ENCODE measurements at places on chromosomes 11 and 22. TPM values are rescaled to one million over a fixed set of nuclear protein-coding genes. Genes with fewer than 3 reads are reported as not detected.

The DRICH1 gene
- not detected for total RNA-seq

The CD248 gene
- not detected for total RNA-seq

DNA sequence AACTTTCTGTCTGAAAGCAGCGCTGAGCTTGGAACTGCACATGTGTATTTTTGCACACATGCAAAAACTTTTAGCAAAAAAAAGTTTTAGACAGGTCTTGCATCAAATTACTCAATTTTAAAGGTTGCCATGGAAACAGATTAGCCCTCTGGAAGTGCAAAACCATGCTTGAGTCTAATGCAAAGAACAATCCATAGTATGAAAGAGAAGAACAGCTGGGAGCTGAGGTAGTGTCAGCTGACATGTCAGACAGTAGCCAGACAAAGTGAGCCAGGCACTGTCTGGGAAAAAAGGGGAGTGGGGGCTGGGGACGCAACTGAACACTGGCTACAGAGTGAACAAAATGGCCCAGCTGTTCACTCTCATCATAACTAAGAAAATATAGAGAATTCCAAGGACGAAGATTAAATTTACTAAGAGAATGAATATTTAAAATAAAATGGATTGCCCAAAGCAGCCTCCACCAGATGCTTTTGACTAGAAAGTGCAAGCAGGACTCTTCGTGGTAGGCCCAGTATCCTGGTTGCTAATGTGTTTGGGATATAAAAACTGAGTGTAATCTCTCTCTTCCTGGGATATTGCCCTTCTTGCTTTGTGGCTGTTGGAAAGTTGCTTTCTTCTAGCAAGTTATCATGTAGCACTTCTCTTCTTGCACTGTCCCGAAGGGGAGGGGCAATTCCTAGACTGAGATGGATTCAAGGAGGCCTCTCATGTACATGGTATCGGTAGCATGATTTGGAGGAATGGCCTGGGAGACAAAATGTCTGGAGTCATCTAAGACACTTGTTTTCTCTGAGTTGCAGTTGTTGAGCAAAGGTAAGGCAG is 434.1 kb upstream of the FAT3 start:
- DNase-seq = no peak

The MS4A2 gene
- total RNA-seq = not detected

The MUC6 gene
- total RNA-seq = 0.18 TPM

- DNase-seq = no peak
These were observed 977 bp upstream of the PGGHG start for GRCh38 chr11:287821-288477.

GRCh38 chr22:44109416-44109815 is 71.3 kb upstream of the PARVG start:
- no peak for DNase-seq

DNA sequence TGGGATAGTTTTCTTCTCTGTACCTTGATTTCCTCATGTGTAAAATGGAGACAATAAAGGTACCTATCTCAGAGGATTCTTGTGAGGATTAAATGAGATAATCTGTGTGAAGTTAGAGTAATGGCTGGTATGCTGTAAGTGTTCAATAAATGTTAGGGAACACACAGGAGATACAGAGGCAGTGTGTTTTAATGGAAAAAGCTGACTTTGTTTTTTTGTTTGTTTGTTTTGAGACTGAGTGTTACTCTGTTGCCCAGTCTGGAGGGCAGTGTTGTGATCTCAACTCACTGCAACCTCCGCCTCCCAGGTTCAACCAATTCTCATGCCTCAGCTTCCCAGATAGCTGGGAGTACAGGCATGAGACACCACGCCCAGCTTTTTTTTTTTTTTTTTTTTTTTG is 2.5 kb upstream of the ARCN1 start:
- no peak for DNase-seq

DNA sequence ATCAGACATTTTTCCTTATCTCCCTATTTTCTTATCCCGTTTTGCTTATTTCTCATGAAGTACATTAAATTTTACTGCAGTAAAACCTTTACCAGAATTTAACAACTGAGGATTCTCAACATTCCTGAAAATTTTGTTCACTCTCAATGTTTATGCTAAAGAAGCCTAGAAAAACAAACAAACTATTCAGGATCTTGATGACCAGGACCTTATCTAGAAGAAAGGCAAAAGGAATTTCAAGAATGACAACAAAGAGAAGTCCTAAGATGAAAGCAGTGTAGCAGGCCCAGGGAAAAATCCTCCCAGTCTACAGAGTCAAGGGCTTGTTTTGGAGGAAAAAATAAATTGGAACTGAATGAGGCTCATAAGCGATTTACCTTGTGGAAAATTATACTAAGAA is 283.3 kb upstream of the ARHGAP42 start:
- DNase-seq = no peak

- DNase-seq = peak; percentile 55
These were observed 9.8 kb downstream of the PRMT3 start for GRCh38 chr11:20397281-20397680.

The CYB5R2 gene
- total RNA-seq = 2.9 TPM

The OR51B5 gene
- 1.7 TPM for total RNA-seq

- no peak for DNase-seq
These were observed 41.9 kb upstream of the MN1 start for GRCh38 chr22:27843441-27843840.

Data from PC-3 (cell line).